NCI-H2107 (cell line): ENCODE measurements at places on chromosomes 5 and 9.
A peak's percentile ranks its signal among the peaks of the same experiment; 100 is the strongest.

GRCh38 chr9:114047717-114048116 is 30.4 kb downstream of the AMBP start:
- DNase-seq = no peak

DNA sequence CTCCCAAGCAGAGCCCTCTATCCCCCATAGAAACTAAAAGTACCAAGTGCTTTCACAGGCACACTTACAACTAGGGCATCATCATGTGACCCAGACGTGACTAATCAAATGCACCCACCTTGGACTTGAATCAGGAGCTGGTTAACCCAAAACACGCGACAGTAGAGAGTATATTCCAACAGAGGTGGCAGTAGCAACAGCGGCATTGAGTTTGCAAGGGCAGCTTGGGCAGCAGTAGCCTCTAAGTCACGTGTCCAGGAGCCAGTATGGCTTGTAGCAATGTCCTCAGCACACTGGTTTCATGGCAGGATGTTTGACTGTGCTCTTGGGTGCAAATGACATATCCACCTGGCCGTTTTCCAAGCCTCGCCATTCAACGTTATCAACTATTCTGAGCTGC is 73.4 kb upstream of the DNAH5 start:
- no peak for DNase-seq

- no peak for DNase-seq
Measured at GRCh38 chr9:90029386-90029785, 424.6 kb downstream of the GADD45G start.

GRCh38 chr5:62068554-62068953 is 237.5 kb upstream of the KIF2A start:
- no peak for DNase-seq

DNA sequence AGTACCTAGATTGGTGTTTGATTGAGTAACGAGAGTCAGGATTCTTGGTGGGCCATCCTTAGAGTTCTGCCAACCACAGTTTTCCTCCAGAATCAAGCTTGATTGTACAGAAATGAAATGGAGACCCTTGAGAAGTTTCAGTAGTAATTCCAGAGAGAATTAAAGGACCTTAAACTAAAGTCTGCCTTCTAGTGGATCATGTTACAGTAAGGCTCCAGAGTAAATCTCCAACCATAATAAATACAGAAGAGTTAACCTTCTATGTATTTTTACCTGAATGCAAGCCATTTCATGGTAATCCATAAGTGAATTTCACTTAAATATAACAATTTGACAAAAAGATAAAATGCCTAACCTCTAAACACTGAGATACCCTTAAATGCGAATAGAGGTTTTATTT is 53.0 kb upstream of the CNTLN start:
- DNase-seq = no peak

DNA sequence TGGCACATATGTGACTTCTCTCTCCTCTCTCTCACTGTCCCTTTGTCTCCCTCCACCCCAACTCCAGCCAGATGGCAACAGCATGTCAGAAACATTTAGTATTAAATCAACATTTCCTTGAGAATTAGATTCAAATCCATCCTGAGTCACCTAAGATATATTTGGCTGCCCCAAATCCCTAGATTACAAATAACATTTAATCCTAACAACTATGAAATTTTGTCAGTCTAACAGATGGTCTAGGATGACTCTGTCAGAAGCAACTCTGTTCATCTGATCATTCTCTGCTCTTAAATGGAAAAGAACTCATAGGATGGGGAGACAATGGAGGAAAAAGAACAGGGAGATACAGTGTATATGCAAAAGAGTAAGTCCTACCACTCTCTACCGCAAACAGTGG is 201.2 kb downstream of the TSSK1B start:
- DNase-seq = no peak

GRCh38 chr9:37931592-37931991 is 27.7 kb upstream of the SLC25A51 start:
- no peak for DNase-seq

DNA sequence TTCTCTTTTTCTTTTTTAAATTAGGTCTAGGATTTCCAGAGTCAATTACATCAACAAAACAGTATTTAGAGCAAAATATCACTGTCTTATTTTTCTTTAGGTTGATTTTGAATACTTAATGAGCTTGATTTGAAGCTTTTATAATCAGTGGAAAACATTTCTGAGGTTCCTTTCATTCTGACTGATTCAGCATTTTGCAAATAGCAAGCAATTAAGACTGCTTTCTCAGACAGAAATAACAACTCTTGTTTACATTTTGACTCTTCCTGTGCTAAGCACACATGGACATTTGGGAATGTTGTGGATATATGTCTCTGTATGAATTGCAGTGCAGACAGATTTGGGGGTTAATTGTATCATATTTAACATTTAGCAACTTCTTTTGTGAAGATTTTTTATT is 22.2 kb upstream of the MCCC2 start:
- DNase-seq = no peak

DNA sequence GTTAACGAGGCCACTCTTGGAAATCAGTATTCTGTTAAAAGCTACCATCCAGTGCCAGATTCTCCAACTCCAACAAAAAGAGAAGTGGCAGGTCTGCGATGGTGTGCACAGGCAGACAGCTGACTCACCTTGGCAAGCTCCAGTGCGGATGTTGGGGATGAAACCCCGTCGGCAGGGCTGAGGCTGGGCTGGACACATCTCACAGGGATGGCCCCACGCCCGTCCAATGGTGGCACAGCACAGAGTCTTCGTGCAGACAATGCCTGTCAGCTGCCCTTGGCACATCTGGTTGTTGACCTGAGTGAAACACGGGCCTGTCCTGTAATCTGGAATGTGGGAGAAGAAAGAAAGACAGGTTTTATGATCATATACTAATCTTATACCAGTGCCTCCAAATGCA is 73.4 kb downstream of the FBN2 start:
- DNase-seq = no peak

- DNase-seq = no peak
Measured at GRCh38 chr5:137486707-137487106, 12.4 kb downstream of the SPOCK1 start.

GRCh38 chr5:106292654-106293053 is 1378.1 kb downstream of the EFNA5 start:
- DNase-seq = no peak

- DNase-seq = no peak
Measured at GRCh38 chr9:19630760-19631159, 158.1 kb downstream of the SLC24A2 start.

DNA sequence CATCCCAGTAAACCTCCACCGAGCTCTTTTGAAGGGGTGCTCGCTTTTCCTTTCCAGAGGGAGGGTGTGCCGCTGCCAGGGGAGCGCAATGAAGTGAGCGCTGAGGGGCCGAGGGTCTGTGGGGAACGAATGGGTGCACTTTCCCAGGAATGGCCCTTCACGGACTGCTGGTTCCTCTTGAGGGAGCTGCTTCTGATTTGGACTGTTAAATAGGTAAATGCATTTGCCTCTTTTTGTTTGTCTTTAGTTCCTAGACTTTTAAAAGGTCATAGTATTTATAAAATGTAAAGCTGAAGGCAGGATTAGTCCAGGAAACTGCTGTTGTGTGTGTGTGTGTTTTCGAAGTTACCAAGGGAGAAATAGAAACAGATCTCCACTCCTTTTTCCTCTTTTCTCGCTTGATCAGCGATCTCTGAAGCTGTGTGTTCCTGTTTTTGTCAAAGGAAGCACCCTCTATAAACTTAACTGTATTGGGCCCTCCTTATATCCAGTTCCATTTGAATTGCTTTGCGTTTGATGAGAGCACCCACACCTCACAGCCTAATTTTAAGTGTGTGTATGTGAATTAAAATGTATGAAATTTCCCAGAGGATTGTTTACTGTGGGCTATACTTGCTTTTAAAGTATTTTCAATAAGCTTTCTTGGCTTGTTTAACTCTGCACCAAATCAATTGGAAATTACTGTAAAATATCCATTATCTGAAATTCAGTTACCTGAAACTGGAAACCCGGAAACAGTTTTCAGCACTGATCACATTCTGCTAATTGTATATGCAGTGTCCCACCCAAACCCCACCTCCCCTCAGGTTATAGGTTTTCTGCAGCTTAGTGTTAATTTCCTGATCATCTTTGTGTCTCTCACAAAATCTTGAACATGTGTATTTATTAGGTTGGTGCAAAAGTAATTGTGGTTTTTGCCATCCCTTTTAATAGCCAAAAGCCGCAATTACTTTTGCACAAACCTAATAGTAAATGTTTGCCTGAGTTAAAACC is 966 bp downstream of the SNX2 start:
- DNase-seq = no peak

GRCh38 chr5:61277190-61277589 is 54.9 kb upstream of the ZSWIM6 start:
- DNase-seq = no peak

- no peak for DNase-seq
Measured at GRCh38 chr5:131532031-131532640, 102.9 kb downstream of the RAPGEF6 start.

DNA sequence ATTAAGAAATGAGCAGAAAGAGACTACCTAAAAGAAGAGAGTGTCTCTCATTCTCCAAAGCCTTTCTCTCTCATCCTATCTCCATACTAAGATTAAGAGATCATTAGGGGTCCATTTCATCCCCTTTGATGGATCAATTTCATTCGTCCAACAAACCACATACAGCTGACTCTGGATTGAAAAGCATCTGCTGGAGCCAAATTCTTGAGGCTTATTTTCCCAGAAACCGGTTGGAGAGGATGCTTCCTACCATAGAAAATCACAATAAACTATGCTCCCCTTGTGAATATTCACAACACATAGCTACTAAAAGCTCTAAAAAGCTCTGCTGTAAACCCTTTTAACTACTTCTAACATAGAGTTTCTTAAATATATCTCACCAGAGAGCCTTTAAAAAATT is 755.0 kb upstream of the ZNF608 start:
- no peak for DNase-seq

- no peak for DNase-seq
Measured at GRCh38 chr5:156420665-156421064, 93.7 kb downstream of the SGCD start.

DNA sequence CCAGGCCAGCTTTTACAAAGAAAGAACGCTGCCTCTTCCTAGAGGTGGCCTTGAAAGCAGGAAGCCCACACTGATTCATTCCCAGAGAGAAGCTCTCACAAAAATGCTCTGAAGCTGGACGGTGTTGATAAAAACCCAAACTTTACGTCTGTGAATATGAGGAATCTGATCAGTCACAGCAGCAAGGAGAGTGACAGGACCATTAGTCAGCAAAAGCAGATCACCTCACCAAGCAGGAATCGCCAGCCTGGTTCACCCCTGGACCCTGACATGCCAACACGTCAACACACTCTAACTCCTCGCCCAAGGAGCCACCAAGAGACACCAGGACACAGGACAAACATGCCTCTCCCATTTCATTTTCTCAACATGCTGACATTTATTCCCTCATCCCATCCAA is 70.6 kb upstream of the ZNF622 start:
- DNase-seq = no peak

DNA sequence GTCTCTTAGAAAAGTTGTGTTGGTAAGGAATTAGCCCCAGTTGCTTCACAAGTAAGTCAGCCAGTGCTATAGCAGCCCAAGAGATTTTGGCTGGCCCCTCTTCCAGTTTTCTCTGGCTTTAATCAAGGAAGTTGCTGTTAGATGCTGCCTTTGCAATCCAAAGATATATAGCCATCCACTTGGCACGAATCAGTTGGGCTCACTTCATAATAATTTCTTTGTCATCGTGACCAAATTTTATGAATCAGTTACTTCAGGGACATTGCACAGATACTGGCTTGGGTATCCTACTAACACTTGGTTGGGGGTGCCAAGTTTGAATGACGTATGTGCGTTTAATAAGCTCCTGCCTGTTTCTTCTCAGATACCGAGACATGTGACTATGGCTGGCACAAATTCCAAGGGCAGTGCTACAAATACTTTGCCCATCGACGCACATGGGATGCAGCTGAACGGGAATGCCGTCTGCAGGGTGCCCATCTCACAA is 81.5 kb downstream of the VCAN start:
- DNase-seq = no peak

- DNase-seq = no peak
Measured at GRCh38 chr9:34456151-34456550, 2.2 kb downstream of the FAM219A start.

- no peak for DNase-seq
Measured at GRCh38 chr9:79377339-79377855, 194.4 kb upstream of the TLE4 start.

GRCh38 chr9:136222906-136223285 is 18.0 kb upstream of the LHX3 start:
- no peak for DNase-seq

- DNase-seq = no peak
Measured at GRCh38 chr5:61048534-61048933, 103.5 kb downstream of the NDUFAF2 start.

DNA sequence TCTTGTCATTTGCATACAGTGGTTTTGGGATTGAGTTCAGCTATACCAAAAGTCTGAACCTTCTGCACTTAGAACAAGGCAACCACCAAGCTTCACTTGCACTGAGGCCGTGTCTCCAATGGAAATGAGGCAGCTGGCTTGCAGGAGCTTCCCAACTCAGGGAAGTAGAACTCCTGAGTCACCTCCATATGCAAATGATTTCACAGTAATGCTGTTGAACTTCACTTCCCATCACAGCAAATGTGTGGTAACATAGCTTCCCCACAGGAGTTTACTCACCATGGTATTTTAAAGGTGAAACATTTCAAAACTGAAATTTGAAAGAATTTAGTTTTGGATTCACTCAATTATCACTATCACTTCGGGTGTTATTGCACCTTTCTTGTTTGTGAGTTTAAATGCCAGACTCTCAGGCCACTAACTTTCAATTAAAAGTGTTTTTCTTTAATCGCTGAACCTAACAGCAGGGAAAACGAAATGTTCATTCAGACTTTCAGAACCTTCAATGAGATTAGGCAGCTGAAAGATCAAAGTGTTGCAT is 9.0 kb downstream of the CD274 start:
- no peak for DNase-seq

GRCh38 chr9:8816361-8816760 is 1016.8 kb upstream of the DMAC1 start:
- peak; percentile 25 for DNase-seq

DNA sequence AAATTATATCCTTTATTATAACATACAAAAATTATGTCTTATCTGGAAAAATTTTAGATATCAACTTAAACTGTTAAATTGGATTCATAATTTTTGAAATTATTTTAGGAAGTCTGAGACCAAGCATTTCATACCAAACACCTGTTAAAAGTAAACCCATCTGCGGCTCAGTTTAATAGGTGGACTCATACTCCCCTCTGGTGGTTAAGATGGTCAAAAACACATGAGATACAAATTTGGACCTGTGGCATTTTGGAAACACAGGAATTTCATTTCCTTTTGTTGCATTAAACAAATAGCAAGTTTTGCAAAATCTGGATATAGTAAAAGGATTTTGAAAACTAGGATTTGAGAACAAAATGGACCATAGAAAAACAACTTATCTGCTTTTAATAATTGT is 53.7 kb downstream of the RGMB start:
- no peak for DNase-seq

GRCh38 chr5:103397739-103398581 is 139.4 kb downstream of the MACIR start:
- no peak for DNase-seq

DNA sequence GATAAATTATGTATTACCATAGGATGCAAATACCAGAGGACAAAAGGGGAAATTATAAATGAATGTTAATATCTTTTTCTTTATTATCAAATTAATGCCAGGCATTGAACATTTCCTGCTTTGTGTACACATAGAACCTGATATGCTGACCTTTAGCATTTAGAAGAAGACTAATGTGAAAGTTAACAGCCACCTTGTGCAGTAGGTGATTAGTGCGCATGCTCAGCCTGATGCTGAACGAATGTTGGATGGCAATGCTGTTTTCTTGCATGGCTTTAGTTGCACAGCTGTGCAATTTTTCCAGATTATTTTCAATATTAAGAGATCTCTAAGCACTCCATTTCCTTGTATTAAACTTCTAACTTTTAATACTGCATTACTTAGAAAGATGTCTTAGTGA is 45.5 kb downstream of the CCNH start:
- DNase-seq = no peak
